ENCODE measurements at places on chromosomes 11 and 22. TPM values are rescaled to one million over a fixed set of nuclear protein-coding genes. Genes with fewer than 3 reads are reported as not detected.

TBX1 gene
- 2.9 TPM for total RNA-seq

KRTAP5-9 gene
- 0.12 TPM for total RNA-seq

CHADL gene
- total RNA-seq, result not detected

ZNF215 gene
- total RNA-seq, result 0.99 TPM

ALKBH3 gene
- total RNA-seq, result 28.3 TPM

PANX3 gene
- total RNA-seq, result not detected

APOL5 gene
- total RNA-seq, result not detected

EXPH5 gene
- not detected for total RNA-seq

RAC2 gene
- 0.27 TPM for total RNA-seq

GAB2 gene
- 4.8 TPM for total RNA-seq

SSH3 gene
- 16.1 TPM for total RNA-seq

CARD10 gene
- 38.9 TPM for total RNA-seq

OR51L1 gene
- not detected for total RNA-seq

OSBP2 gene
- total RNA-seq, result 15.0 TPM

GPHA2 gene
- not detected for total RNA-seq

ADAMTS8 gene
- total RNA-seq, result 0.39 TPM

NCR3LG1 gene
- total RNA-seq, result 1.9 TPM

PRPF19 gene
- total RNA-seq, result 186 TPM

CHEK2 gene
- 8.9 TPM for total RNA-seq

APOA4 gene
- not detected for total RNA-seq

TNNT3 gene
- not detected for total RNA-seq

RAB38 gene
- total RNA-seq, result 0.79 TPM

RIN1 gene
- 40.8 TPM for total RNA-seq

PIWIL4 gene
- 0.19 TPM for total RNA-seq
